ENCODE measurements at places on chromosomes 16 and 17.

DNA sequence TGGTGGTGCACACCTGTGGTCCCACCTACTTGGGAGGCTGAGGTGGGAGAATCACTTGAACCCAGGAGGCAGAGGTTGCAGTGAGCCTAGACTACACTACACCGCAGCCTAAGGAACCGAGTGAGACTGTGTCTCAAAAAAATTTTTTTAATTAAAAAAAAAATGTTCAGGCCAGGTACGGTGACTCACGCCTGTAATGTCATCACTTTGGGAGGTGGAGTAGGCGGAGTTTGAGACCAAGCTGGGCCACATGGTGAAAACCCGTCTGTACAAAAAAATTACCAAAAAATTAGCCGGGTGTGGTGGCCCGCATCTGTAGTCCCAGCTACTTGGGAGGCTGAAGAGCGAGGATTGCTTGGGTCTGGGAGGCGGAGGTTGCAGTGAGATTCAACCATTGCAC, 3.6 kb upstream of the FAM222B start:
- no peak for DNase-seq

DNA sequence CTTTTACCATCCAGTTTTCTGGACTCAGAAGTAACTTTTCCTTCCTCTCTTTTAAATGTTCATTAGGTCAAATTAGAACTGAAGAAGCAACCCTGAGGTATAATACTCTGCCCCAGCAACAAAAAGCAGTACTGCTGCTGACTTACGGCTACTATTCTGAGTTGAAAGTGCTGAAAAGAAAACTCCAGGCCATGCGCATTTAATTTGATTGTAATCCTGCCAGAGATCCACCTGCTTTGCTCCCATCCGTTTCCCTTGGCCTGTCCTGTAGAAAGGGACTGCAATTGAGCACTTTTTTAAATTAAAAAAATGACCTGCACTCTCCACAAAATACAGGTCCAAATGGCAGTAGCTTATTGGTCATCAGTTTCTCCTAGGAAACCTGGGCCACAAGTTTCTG, 61.6 kb downstream of the PITPNC1 start:
- DNase-seq = no peak

DNA sequence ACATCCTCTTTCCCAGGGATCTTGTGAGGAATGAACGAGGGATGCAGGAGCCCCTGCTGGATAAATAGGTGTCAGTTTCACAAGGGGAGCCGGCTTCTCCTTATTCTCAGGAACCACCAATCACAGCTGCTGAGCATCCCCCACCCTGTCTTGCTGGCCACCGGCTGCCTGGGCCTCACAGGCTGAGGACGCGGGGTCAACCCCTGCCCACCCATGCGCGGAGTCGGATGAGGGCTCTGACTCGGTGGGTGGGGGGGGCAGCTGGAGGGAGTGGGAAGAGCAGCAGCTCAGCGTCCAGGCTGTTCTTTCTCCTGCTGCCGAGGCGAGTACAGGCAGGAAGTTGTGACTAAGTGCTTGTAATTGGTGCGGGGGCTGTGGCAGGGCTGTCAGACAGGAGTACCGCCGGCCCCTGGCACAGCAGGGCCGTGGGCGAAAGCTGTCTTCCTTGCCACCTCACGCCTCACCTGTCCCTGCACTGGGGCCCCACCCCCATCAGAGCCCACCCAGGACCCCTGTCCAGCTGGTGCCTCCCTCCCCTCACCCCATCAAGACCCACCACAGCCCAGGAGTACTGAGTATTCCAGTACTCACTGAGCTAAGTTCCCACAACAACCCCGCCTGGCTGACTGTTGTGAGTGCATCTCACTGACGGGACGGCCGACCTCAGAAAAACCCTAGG, 11.0 kb upstream of the DPEP1 start:
- DNase-seq = peak; percentile 18

- no peak for DNase-seq
These were observed 374.4 kb downstream of the SNX29 start for GRCh38 chr16:12350945-12351344.

DNA sequence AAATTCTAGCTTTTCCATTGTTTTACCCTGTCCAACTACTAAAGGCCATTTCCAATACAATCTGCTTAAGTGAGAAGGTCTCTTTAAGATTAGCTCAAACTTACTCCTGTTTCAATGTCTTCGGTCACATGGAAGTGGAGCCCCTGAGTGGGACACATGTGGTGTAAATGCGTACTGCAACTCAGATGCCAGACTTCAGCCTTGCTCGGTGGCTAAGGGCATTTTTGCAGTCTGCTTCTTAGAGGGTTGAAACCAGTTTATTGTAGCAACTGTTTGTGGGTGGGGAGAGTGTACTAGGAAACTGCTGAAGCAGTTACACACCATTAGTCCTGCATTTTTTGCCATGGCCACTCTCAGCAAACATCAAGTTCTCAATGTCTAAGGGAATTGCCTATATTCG, 140.6 kb downstream of the PARN start:
- no peak for DNase-seq

DNA sequence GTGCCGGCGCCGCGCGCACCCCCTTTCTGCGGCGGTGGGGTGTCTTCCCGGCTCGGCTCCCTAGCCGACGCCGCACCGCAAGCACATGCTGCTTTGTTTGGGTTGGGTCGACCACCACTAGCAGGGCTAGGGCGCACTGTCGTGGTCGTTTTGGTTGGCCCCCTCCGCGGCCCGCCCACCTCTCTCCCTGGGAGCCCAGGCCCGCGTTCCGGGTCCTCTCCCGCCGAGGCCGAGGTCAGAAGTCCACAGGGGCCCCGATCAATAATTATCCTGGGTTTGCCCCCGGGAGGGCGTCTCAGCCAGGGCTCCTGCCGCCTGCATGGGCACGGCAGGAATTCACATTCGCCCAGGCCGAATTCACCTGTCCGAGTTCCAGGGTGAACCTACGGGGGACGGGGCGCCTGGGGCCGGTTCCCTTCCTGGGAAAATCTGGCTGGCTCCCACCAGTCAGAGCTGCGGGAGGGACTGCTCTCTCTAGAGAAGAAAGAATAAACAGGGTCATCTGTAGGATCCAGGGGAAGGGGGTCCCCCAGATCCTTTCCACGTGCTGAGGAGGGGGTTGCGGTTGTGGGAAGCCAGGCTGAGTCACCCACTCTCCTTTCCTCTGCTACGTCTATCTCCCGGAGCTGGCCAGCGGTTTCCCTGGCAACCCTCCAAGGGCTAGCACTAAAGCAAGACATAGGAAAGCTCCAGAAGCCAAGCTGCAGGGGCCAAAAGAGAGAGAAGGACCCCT, 584 bp upstream of the STAT5B start:
- DNase-seq = peak; percentile 30

DNA sequence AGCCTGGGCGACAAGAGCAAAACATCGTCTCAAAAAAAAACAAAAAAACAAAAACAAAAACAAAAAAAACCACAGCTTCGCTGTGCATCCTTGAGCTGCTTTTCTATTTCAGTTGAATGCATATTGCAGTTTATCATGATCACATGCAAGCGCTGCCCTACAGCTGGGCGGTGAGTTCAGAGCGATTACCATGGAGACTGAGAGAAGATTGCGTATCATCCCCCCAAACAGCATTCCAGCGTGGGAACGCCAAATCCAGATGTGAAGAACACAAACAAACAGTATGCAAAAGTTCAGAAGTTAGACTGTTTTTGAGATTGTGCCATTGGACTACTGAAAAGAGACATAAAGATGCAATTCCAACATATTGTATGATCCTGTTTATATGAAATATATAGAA, 15.1 kb upstream of the SLC52A1 start:
- no peak for DNase-seq

- DNase-seq = no peak
These were observed 105.6 kb downstream of the OR1D5 start for GRCh38 chr17:2957631-2958286.

- peak; percentile 54 for DNase-seq
These were observed 59.8 kb upstream of the RPH3AL start for GRCh38 chr17:412211-413015.

DNA sequence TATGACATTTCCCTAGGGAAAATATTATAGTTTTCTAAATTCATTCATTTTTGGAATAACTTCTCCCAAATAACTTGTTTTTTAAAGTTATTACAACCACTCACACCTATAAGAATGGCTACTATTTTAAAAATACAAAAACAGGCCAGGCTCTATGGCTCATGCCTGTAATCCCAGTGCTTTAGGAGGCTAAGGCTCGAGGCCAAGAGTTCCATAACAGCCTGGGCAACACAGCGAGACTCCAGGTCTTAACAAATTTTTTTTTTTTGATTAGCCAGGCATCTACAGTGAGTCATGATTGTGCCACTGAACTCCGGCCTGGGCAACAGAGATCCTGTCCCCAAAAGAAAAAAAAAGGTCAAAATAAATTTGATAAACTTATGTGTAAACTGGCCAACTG, 43.6 kb upstream of the YPEL2 start:
- no peak for DNase-seq

DNA sequence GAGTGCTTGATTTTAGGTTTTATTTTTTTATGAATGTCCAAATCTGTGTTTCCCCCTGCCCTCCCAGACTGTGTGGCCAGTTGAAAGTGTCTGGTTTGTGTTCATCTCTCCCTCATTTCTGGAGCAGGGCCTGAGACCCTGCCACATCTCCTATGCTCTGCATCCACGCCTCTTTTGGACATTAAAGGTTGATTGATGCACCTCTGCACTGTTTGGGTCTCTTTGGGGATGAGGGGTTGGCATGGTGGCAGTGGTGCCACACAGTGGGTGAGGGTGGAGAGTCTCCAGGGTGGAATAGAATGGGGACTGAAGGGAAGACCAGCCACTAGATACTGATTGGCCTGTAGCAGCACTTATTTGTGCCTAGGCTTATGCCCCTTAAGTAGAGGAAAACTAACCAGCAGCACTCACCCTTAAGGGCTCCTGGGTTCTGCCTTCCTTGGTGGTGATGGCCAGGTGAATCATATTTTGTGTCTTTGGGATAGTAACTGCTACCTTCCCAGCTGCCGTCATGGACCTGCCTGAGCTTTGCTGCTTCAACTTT, 7.9 kb downstream of the DYNLL2 start:
- no peak for DNase-seq

GRCh38 chr17:58337600-58338453, 9.2 kb upstream of the TSPOAP1 start:
- no peak for DNase-seq

- DNase-seq = no peak
These were observed 2.7 kb downstream of the NLRP1 start for GRCh38 chr17:5581655-5582054.

DNA sequence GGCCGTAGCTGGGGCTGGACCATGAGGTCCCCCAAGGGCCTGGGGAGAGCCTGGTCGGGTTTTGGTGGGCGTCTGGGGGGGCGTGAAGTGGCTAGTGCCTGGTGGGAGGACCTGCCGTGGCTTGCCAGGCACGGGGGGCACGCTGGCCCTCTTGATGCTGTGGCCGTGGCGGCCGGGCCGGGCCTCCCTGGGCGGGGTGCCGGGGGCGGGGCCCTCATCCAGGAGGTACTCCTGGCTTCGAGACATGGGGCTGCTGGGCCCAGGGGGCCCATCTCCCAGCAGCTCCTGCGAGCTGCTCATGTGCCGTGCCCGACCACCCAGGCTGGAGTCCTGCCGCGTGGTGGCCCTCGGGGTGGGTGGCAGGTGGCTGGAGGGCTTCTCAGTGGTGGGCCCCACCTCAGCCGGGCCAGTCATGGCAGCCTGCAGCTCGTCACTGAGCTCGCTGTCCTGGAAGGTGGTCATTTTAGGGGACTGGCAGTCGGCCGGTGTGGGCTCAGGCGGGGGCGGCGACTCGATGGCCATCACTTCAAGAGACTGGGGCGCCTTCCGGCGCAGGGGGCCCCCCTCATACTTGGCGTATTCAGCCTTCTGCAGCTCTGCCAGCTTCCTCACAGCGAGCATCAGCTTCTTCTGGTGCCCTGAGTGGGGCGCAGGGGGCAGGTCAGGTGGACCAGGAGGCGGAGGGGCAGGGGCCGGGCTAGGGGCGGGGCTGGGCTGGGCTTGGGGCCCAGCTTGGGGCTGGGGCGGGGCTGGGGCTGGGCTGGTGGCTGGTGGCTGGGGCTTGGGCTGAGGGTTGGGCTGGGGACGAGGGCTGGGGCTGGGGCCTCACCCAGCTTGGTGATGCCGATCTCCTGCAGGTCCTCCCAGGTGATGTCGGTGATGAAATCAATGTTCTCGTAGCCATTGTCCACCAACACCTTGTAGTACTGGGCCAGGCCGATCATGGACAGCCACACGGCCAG, 15.2 kb downstream of the CASKIN1 start:
- DNase-seq = no peak

- peak; percentile 57 for DNase-seq
These were observed 21.1 kb downstream of the WIPI1 start for GRCh38 chr17:68435876-68436842.

GRCh38 chr17:18932360-18933055, 19.5 kb upstream of the SLC5A10 start:
- DNase-seq = no peak

DNA sequence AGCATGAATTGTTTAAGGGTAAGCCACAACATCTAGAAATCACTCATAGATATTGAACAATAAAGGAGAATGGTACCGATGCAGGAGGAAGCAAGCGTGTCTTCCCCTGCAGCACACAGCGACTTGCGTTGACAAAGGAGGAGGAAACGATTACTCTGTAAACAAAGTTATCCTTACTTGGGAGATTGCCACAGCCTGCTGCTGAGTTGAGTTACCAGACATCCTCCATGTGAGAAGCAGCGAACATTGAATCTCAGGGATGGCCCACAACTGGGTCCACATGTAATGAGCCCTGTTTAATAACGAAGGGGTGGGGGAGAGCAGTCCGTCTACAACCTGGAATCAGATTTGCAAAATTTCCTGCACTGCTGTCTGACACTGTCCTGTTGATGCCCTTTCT, 27.7 kb downstream of the CLUH start:
- no peak for DNase-seq

DNA sequence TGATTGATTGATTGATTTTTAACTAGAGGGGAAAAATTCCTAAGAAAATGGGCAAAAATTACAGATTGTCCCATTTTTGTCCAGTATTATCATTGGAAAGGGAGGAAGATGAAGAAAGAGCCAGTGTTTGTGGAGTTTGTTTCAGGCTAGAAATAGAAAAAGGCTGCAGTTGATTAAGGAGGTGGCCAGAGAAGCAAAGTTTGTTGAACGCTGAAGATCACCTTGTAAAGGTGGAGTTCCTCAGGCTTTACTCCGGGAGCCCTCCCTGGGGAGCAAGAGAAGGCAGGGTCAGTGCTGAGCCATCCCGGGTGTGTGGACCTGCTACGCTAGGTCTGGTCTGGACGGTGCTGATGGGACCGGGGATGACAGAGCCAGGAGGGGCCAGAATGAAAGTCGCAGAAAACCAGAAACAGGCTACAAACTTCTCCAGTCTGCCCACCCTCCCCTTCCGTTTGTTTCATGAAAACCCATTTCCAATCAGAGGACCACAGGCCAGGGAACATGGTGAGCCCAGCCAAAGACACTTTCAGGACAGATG, 222.6 kb upstream of the FOXF1 start:
- no peak for DNase-seq
